ENCODE measurements at places on chromosomes 2 and 18.

DNA sequence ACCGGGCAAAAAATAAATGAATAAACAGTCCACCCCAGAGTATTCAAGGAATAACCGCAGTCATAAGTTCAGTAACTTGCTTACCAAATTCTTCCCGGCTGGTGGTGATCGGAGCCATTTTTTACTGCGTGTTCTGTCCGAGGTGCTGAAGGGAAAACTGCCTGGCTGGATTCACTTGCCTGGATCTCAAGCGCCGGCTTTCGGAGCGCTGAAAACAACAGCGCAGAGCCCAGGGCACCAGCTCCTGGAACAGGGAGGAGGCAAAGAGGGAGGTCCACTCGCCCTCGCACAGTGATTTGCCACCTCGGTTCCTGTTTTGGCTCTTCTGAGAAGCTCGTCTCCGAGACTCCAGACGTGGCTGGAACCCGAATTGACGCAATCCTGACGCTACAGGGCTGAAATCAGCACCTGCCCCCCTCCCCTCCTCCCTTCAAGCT lies at the start of gene SYT4:
TSS of gene SYT4 (minus strand) at position 327 of the 437 bp plus-strand sequence. CDS start at position 118, 209 bp downstream.
- peak; percentile 42 for DNase-seq

GRCh38 chr2:74867841-74868658 lies 34.1 kb downstream of the HK2 start:
- no peak for DNase-seq

DNA sequence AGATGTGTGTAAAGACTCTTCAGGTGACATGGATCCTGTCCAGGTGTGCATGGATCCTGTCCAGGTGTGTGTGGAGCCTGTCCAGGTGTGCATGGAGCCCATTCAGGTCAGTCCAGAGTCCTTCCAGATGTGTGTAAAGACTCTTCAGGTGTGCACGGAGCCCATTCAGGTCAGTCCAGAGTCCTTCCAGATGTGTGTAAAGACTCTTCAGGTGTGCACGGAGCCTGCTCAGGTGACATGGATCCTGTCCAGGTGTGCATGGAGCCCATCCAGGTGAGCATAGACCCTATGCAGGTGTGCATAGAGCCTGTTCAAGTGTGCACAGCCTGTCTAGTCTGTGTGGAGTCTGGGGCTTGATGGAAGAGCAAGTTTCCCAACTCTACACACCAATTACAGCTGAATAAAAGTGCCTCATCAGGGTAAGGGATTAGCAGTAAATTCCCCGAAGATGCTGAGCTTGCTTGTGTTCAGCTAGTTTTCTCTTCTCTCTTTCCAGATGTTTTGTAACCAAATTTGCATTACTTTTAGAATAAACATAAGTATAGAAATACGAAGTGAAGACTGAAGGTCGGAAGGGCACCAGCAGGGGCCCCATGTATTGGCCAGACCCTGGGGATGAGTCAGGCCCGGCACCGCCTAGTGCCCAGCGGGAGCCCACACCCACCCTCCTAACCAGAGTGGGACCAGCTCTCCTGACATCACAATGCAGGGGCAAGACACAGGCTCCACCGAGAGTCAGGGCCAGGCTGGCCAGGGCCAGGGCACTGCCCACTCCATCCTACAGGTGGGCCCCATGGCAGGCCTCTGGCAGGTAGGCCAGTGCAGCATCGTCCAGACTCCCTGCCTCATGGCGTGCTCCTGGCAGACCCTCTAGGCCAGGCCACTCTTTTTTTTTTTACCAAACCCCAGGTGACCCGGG lies 38.6 kb upstream of the GPC1 start:
- no peak for DNase-seq

GRCh38 chr2:196040218-196040617 lies 28.4 kb downstream of the DNAH7 start:
- no peak for DNase-seq

DNA sequence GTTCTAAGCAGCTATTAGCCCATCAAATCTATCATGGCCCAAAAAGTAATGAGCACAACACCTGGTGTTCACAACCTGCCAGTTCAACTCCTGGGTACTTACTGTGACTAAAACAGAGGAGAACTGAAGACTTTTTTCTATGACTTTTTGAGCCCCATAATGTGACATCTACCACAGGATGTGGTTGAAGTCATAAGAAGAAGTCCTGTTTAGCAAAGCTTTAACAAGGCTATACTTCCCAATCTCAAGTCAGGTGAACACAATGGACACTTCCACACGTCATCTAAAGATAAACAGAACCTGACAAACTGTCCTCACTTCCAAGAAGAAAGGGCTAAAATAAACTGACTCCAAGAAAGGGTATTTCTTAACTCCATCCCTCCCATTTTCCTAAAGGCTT lies 138.8 kb downstream of the ATAD2B start:
- no peak for DNase-seq

GRCh38 chr2:119432851-119433522 lies 1.3 kb downstream of the TMEM37 start:
- no peak for DNase-seq

DNA sequence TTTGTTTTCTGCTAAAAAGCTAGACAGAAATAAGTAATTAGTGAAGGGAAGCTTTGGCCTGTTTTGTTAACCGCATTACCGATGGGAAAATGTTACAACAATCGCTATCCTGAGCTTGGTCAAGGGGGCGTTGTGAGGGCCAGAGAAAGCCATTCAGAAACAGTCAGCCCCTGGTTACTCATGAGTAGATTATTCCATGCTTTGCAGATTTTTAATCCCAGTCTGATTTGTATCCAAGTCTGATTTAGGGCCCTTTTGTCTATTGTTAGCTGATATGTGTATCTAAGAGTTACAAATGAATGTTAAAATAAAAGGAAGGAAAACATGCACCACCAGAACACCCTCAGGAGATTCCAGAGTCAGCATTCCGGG lies 99.1 kb downstream of the PRPF40A start:
- no peak for DNase-seq

DNA sequence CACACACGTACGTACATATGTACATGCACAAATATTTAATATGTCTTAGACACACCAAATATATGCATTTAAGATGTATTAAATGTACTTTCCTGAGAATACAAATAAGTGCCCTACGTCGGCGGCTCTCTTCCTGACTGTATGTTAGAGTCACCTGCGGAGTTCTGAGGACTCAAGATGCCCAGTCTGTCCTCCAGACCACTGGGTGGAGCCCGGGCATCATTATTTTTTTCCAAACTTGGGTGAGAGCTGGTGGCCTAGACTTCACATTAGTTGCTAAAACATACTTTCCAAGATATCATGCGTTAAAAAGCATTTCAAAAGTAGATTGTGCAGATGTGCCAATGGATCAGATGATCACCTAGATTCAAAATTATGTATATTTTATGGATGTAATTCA lies 2.9 kb downstream of the IL18R1 start:
- no peak for DNase-seq

DNA sequence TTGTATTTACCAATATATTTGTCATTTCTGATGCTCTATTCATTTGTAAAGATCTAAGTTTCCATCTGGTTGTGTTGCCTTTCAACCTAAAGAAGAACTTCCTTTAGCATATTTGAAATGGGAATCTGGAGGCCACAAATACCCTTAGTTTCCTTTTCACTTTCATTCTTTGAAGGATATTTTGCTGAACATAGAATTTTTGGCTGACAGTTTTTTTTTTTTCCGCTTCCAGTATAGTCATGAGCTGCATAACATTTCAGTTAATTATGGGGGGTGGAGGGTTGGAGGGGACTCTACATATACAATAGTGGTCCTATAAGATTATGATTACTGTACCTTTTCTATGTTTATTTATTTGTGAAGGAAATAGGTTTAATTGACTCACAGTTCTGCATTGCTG lies 83.9 kb downstream of the CERS6 start:
- no peak for DNase-seq

- no peak for DNase-seq
These were observed 42.5 kb upstream of the LCLAT1 start for GRCh38 chr2:30404319-30405259.

DNA sequence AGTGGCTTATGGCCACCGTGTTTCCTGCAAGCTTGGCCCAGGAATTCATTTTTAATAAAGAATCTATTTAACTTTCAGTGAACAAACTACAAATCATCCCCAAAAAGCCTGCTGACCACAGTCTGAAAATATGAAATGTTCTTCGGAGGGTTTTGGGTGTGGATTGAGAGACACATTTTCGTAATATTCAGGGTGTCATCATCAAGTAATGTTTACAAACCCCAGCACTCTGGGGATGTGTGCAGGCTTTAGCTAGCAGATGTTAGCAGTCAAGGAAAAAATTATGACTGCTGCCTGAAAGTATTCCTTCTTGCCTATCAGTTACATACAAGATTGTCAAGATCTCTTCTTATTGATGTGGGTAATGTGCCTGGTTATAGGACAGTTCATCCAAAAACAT lies 143.9 kb upstream of the FN1 start:
- DNase-seq: peak; percentile 85

DNA sequence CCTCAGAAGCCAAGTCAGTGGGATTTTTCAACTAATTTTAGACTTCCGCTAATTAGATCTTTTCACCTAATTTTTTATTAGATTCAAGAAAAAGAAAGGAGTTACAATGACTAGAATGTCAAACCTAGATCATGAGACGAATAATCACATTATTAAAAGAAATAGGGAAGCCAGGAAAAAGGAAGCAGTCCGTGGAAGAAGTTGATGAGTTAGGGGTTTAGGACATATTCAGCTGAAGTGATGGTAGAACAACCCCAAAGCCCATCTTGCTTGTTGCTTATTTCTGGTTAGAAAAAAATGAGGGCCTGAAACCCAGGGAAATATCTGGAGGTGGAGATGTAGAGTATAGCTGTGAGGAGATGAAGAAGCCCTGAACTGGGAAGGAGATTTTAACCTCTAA lies 8.0 kb downstream of the KLF7 start:
- DNase-seq: no peak

- DNase-seq: peak; percentile 46
These were observed 3.2 kb upstream of the NEMP2 start for GRCh38 chr2:190537765-190538164.

DNA sequence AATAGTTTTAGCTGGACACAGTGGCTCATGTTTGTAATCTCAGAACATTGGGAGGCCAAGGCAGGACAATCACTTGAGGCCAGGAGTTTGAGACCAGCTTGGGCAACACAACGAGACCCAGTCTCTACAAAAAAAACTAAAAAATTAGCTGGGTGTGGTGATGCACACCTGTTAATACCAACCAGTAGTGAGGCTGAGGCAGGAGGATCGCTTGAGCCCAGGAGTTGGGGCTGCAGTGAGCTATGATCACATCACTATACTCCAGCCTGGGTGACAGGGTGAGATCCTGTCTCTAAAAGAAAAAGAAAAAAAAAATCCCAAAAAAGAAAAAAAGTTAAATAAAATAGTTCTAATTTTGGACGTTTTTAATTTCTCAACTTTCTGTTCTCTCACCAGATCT lies 68.7 kb downstream of the MAP4K3 start:
- DNase-seq: no peak

DNA sequence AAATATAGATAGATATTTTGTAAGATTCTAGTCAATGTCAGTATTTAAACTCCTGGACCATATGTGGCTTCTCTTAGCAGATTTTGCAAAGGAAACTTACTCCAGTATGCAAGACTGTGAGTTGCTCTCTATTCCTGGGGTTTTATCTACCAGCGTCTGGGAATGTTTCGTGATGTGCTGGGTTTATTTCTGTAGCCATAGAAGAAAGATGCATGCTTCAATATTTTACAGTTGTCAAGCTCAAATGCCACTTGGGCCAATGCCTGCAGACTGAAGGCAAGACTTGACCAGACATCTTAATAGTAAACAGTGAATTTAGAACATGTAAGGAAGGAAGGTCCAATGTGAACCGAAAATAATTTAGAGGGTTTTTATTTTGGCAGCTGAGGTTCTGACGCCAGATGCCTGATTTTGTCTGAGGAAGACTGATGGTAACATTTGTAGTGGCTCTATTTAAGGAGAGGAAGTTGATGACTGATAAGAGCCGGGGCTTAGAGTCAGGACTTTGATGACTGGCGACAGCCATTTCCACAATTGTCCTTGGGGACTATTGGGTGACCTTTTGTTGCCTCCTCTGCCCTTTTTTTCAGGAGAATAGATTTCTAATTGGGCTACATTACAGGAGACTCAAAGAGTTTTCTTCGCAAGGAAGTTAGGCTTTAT lies 154.3 kb downstream of the RAPGEF4 start:
- no peak for DNase-seq

DNA sequence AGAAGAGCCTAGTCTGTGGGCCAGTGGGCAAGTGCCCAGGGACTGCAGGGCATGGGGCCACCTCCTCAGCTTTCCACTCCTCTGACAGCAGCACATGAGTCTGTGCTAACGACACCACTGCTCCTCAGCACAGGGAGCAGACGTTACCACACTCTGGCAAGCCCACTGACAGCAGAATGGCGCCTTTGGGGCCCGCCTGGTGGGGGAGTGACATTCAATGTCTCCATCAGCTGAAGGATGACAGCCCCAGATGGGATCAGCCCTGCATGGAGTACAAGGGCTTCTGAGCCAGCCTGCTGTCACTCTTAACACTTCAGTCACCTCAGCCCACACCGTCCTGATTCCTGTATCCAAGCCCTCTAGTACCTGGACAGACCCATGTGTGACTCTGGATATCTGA lies 149.4 kb upstream of the SMAD2 start:
- DNase-seq: no peak

GRCh38 chr18:34493099-34493544 lies 217.0 kb upstream of the DTNA start:
- DNase-seq: peak; percentile 86

- DNase-seq: no peak
These were observed 946 bp upstream of the AGAP1 start for GRCh38 chr2:235492850-235493344.

GRCh38 chr2:196406-196805 lies 67.4 kb downstream of the SH3YL1 start:
- no peak for DNase-seq

DNA sequence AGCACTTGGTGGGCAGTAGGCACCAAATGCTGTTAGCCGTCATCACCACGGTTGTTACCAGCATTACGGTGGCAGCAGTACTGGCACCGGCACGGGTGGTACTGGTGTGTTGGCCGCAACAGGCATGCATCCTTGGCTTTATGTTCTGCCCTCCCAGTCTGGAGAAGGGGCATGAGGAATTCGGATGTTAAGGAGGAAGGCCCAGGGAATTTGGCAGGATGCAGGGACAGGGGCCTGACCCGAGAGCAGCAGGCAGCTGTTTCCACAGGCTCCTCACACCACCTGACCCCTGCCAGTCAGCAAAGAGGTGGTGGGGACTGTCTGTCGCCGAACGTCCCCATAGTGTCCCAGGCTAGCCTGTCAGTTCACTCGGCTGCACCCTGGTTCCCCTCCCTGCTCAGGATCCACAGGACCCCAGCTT lies 79.0 kb downstream of the EDAR start:
- no peak for DNase-seq

DNA sequence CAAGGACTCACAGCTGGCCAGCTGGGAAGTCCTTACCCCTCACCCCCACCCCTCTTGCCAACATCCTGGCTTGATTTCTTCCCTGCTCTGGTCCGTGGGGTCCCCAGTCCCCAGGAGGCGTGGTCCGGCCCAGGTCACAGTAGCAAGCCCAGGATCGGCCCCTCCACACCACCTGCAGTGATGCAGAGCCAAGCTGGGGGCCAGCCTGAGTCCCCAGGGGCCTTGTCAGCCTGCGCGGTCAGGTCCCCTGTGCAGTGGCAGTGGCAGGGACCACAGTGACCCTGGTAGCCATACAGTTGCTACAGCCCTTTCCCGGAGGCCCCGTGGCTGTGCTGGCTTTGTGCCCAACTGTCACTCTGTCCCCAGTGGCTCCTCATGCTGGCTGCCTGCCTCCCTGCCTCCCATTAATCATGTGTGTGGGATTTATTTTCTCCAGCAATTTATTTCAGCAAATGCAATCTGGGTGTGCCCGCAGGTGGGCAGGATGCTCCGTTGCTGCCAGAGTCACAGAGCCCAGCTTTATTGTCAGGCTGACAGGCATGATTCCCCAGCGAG lies 8.8 kb upstream of the PRSS56 start:
- no peak for DNase-seq

Data from mammary epithelial cell (primary cell).